ENCODE measurements at places on chromosomes 12 and 14.
A peak's percentile ranks its signal among the peaks of the same experiment; 100 is the strongest.

- no peak for DNase-seq
These were observed 28.4 kb downstream of the SLC6A12 start for GRCh38 chr12:185576-185955.

GRCh38 chr12:106115440-106115839 lies 23.3 kb downstream of the NUAK1 start:
- DNase-seq, result no peak

GRCh38 chr14:50667684-50667995 lies 466 bp downstream of the SAV1 start:
- peak; percentile 26 for DNase-seq

- peak; percentile 30 for DNase-seq
These were observed 38.0 kb downstream of the RCOR1 start for GRCh38 chr14:102630405-102630804.

DNA sequence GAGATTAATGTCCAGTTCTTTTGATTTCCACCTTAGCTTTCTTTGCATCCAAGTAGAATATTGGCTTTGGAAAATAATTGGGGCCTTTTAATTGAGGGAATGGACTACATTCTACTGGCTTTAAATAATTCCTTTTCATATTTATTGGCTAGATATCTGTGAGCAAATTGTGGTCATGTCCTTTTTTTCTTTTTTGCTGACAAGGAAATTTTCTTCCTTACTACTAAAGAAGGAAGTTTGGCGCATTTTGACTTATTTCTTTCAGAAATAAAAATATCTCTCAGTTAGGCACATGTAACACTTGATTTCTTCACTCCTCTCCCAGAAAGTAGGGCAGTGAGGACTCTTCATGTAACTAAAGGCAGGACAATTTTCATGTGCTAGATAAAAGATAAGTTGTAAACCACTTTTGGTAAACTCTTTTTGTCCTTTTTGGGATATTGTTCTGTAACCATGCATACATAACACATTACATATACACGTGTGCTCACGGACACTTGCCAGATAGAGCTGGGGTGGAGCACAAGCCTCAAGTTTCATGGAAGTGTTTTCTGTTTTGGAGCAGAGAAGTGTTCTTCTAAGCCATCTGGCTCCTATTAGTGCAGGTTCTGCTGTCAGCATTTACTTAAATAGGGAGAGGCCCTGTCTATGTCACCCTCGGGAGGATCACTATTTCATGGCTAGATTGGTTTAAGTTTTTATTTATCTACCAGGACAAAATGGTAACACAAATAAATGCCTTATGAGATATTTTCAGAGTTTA lies 85.1 kb upstream of the LRIG3 start:
- DNase-seq, result no peak

- no peak for DNase-seq
These were observed 24.3 kb downstream of the GPRC5A start for GRCh38 chr12:12915656-12916055.

DNA sequence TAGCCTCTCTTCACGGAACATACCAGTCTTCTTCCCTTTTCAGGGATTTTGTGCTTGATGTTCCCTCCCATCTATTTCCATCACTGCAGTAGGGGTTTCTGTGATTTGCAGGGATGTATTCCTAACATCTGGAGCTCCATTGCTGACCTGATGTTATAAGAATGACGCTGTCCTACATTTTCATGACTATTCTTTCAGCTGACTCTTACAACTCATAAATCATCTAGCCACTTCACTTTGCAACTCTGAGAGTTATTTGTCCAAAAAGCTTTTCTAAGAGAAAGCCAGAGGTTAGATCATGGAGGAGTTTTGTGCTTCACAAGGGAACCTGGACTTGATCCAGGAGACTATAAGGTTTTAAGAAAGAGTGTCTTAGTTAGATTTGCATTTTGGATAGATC lies 116.6 kb upstream of the FAR2 start:
- no peak for DNase-seq

GRCh38 chr12:16008421-16008824 lies 97.3 kb downstream of the DERA start:
- no peak for DNase-seq

GRCh38 chr14:71709987-71710386 lies 222.2 kb upstream of the RGS6 start:
- no peak for DNase-seq

- no peak for DNase-seq
These were observed 111.9 kb downstream of the ERC1 start for GRCh38 chr12:1102791-1103450.

GRCh38 chr14:54610051-54610977 lies 43.4 kb downstream of the SAMD4A start:
- DNase-seq, result no peak

DNA sequence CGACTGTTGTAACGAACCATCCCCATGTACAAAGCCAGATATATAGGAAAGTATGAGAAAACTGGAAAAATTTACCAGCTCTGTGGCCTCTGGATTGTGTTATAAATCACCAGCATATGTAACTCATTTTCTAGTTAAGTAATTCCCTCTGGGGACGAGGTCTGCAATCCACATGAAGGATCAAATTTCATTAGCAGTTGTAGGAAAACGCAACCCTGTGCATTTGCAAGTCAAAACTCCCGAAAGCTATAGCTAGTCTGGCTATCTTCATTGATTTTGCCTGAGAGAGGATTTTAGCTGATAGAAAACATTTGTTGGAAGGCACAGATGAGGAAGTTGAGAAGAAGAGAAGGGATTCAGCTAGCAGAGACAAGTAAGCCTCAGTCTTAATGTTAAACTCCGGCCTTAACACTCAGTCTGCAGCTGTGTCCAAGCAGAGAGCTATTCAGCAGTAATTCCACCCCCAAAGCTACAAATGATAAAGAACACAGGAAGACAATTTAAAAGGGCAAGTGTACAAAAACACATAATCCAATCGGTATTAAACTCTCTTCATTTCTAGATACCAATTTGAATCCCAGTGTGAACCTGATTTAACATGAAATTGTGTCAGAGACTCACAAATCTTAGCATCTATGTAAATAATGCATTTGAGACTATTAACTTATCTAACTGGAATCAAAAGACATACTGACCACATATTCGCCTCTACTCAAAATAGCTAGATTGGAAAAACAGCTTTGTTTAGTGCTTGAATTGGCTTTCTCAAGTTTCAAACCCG lies 54.2 kb upstream of the CERS5 start:
- DNase-seq, result peak; percentile 34

- peak; percentile 65 for DNase-seq
These were observed 153.9 kb downstream of the PRKCH start for GRCh38 chr14:61475316-61475715.
